ENCODE measurements at places on chromosomes 12 and 14.

DNA sequence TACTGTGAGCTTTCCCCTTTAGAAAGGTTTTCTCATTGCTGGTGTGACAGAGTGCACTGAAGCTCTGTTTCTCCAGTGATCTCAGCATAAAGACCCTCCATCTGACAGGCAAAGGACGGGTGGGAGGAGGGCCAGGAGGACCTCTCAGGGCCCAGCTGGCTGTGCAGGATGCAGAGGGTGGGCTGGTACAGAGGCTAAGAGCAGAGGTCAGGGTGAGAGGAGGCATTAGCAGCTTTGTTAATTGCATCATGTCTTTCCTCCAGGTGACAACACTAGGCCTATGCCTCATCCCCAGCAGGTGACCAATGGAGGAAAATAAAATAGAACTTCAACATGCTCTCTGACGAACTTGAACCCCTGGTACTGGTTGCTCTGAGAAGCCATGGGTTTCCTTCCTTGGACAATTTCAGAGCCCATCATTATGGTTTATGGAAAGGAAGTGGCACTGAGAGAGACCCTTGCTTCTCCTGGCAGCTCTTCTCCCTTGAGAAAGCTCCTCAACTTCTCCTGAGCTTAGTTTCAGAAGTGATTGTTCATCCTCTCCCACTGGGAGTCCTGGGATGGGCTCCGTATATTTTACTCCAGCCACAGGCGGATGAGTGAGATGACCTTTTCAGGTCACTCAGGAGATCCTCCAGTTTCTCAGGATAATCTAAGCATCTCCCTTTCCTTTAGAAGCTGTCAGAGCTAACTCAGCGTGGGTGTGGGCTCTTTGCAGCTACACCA lies 45.8 kb upstream of the ATP23 start:
- DNase-seq, result no peak

GRCh38 chr14:39988939-39989338 lies 556.7 kb upstream of the FBXO33 start:
- DNase-seq, result no peak

DNA sequence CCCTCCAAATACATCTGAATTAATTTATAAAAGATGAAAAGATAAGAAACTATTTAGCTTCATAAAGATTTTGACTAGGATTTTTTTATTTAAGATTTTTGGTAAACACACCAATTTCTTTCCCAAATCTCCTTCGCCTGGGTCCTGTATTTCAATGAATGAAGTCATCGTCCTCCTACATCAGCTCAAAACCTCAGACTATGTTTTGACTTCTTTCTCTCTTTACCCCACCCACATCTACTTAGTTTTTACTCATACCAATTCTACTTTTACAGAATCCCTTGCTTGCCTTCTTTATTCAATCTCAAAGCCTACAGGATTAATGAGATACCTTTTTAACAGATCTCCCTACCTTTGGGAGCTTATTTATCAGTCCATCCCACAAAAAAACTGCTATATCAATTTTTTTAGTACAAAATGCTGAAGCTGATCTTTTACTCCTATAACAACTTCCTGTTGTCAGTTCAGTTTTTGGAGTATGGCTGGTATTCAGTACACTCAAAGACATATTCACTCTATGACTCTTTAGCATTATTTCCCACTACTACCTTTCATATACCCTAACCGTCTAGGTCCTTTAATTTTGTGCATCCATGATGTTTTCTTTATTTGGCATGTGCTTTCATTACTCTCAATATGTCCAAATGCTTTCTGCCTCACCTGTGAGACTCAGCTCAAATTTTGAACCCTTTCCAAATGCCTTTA lies 18.7 kb upstream of the CCDC91 start:
- DNase-seq, result no peak

DNA sequence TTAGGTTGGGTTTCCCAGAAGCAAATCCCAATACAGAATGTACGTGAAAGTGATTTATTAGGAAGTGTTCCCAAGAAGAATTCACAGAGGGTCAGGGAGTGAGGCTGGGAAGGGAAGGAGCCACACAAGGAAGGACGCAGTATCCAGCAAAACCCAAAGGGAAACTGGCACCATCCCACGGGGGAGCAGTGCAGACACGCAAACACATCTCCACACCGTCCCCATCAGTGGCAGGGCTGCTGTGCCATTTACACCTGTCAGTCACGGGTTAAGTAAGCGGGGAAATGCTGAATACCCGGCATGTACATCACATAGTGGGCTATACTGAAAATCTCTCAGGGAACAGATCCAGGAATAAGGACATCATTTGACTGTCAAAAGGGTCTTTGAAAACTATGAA lies 93.9 kb downstream of the SLC38A1 start:
- no peak for DNase-seq

GRCh38 chr14:38187528-38187927 lies 20.2 kb upstream of the SSTR1 start:
- no peak for DNase-seq

DNA sequence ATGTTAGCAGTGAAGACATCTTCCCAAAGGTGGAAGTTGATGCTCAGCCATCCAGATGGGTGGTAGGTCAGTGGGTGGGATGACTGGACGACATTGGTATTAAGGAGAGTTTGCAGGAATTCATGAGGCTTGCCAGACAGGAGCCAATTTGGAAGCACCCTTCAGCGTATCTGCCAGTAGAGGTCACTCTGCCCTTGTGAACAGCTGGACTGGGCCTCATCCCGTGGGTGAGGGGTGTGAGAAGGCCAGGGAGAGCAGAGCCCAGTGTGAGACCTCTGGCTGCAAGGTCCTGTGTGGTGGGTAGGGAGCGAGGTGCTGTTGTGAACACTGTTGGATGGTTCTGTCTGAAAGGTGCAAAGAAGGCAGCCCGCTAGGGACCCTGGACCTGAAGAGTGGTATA lies 37.7 kb downstream of the SLC5A8 start:
- no peak for DNase-seq

DNA sequence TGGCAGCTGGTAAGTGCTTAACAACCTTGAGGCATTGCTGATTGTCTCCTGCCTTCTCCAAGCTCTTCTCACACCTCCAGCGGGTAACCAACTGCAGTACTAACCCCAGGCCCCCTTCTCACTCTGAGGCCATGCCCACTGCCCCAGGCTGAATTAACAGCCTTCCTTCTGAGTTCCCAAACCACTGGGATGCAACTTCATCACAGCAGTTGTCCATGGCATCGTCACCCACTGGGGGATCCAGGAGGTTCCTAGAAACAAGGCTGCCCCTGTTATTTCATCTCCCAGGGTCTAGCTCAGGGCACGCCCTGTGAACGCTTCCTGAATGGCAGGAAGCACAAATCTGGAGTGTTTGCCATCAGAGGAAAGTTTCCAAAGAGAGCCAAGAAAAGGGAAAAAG lies 58.0 kb downstream of the SYNE3 start:
- no peak for DNase-seq

DNA sequence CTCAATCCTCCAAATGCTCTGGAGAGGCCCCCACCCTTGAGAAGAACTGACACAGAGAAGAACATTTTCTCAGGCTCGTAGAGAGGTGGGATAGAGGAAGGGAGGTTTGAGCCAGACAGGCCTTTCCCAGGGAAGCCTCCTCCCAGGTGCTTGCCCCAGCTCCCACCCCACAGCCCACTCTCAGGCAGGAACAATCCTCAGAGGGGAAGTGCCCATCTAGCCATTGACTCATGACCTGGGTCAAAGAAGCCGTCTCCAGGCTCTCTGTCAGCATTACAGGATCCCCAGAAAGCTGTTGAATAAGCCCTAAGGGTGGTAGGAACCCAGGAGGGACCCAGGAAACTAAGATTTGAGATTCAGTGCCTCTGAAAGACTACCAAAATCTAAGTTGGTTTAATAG lies 3.8 kb downstream of the AQP6 start:
- DNase-seq, result no peak

DNA sequence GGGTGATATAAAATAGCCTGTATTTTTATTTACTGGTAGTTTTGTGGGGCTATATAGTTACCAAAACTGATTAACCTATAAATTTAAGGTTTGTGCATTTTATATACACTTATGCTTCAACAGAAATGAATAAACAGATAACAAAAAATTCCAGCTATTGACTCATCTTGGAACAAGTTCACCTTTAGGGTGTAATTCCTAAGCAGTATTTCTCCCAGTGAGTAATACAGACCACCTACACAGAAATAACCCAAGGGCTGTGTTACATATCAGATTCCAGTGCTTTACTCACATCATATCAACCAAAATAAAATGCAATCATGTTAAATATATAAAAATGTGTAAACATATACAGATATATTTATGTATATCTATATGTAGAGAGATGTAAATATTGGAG lies 345.6 kb downstream of the ADAMTS20 start:
- DNase-seq, result no peak

- DNase-seq, result no peak
Measured at GRCh38 chr14:93316716-93317115, 16.1 kb downstream of the BTBD7 start.

DNA sequence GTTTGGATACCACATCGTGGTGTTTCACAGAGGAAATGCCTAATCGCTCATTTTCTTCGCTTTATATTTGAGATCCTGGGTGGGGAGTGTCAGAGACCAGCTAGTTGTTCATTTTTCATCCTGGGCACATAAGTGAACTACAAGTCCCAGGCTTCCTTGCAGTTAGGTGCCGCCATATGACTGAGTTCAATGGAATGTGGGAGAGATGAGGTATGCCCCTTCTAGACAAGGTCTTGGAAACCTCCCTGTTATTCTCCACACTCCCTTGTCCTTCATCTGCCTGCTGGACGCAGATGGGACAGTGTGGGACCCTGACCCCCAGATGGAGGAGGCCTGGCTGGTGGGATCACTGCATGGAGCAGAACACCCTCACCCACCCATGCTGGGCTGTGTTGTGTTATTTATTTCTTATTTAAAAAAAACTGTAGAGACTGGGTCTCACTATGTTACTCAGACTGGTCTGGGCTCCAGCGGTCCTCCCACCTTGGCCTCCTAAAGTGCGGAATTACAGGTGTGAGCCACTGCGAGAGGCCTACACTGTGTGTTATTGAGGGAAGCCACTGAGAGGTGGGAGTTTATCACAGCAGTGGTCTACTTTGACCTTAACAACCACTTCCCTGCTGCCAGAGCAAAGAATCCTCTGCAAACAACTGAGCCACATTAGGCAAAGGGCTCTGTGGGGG lies 42.9 kb upstream of the VRK1 start:
- no peak for DNase-seq

GRCh38 chr12:128814411-128815261 lies 9.1 kb downstream of the SLC15A4 start:
- no peak for DNase-seq

- no peak for DNase-seq
Measured at GRCh38 chr12:111443586-111443985, 37.9 kb downstream of the SH2B3 start.

GRCh38 chr12:98594050-98594835 lies 757 bp downstream of the SLC25A3 start:
- no peak for DNase-seq

GRCh38 chr12:101078536-101079285 lies 131.3 kb downstream of the SLC5A8 start:
- DNase-seq, result no peak

GRCh38 chr12:89884952-89885351 lies 176.3 kb upstream of the ATP2B1 start:
- DNase-seq, result no peak
